ENCODE measurements at places on chromosomes 6 and 20.

GRCh38 chr6:136249336-136249735 lies 775 bp downstream of the MTFR2 start:
- DNase-seq: no peak

DNA sequence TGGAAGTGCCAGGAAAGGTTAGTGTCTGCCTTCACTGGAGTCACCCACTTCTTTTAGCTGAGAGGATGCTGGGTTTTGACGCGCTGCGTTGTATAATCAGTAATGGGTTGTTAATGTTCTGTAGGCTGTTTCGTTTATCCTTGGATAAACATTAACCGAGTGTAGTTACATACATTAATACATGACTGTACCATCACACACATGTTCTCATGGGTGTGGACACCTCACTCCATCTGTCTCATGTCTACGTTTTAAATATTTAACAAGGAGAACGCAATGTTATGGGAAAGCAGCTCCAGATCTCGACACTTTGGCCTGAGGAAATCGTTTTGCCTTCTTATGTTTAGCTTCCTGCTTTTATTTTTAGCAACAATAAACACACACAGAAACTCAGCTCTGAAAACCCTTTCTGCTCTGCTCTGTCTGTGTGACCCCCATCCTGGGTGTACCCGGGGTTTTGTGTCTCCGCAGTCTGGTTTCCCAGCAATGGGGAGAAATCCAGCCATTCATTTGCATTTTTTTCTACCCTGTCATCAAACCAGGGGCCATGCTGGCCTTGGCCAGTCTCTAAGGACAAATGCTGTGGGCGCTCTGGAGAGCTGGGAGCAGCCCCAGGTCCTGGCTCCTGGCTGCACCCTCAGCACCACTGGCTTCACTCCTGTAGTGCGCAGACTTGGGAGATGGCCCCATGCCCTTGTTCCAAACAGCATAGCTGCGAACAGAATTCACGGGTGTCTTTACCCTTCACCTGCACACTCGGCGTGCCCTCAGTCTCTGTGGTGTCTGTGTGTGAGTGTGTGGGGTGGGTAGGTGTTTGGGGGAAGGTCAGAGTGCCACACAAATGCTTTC lies 110.8 kb downstream of the ERMARD start:
- no peak for DNase-seq

GRCh38 chr6:168232528-168232927 lies 87.0 kb downstream of the DACT2 start:
- no peak for DNase-seq

- peak; percentile 51 for DNase-seq
These were observed 93.3 kb upstream of the RNF24 start for GRCh38 chr20:4108495-4109306.

- DNase-seq: no peak
These were observed 3.3 kb downstream of the SIM1 start for GRCh38 chr6:100461278-100461916.
